ENCODE measurements at places on chromosomes 3 and 15. TPM values are rescaled to one million over a fixed set of nuclear protein-coding genes. Genes with fewer than 3 reads are reported as not detected.

Gene CADM2
- 2.8 TPM for total RNA-seq

Gene SLC22A14
- total RNA-seq: not detected

Gene FETUB
- not detected for total RNA-seq

Gene GPR62
- total RNA-seq: not detected

Gene GOLGA8F
- 0.02 TPM for total RNA-seq

DNA sequence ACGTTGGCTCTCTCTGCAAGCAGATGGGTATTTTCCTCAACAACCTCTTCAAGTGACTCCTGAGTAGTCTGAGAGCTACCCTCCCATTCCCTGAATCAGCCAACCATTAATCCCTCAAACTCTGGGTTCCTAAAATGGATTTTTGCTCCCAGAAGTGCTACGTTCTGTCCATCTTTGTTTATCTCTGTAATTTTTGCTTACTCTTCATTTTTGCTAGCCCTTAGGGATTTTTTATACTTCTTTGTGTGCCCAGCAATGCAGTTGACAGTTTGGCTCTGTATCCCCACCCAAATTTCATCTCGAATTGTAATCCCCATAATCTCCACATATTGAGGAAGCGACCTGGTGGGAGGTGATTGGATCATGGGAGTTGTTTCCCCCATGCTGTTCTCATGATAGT is 35.4 kb upstream of the COL6A5 start:
- no peak for DNase-seq

DNA sequence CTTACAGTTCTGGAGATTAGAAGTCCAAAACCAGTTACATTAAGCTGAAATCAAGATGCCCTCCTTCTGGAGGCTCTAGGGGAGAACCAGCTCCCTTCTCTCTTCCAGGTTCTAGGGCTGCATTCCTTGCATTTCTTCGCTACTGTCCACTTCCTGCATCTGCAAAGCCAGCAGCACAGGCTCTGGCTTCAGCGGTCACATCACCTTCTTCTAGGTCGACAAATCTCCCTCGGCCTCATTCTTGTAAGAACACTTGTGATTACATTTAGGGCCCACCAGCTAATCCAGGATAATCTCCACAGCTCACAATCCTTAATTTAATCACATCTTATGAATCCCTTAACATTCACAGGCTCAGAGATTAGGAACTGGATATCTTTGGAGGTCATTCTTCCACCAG is 73.8 kb downstream of the MINAR1 start:
- DNase-seq: no peak

- DNase-seq: peak; percentile 30
Measured at GRCh38 chr3:132210476-132211346, 106.5 kb upstream of the ACP3 start.

DNA sequence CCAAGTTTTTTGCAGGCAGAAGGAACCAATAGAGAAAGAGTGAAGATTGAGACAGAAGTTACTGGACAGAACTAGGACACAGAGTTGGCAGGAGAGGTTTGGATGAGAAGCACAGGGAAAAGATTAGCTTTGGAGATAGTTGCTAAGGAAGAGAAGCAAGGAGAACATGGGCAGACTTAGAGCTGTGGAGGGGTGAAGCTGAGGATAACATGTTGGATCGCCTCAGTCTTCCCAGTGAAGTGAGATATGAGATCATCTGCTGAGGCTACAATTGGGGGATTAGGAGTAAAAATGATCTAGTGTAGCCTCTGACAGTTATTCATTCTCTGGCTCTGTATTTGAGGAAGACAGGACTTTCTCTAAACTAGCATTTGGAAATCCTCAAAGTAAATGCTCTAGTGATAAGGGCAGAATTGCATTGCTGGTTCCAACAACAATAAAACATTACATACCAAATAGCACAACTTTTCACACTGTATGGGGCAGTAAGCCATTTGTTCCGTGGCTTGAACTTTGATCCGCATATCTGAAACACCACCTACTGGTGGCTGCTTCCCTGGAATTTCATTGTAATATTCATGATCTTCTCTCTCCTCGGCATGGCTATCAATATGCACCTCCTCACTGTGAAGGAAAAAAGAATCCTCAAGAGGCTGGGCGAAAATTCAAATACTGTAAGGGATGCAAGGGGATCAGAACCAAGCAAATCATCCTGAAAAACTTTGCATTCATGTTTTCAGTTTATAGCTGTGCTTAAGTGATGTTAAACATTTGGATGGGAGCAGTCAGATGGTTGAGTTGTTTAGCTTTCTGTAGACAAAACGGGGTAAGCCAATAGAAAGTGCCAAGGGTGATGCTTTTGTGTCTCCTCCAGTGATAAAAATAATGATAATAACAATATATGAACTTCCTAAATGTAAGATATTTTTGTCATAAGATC is 22.2 kb upstream of the EID1 start:
- peak; percentile 26 for DNase-seq

DNA sequence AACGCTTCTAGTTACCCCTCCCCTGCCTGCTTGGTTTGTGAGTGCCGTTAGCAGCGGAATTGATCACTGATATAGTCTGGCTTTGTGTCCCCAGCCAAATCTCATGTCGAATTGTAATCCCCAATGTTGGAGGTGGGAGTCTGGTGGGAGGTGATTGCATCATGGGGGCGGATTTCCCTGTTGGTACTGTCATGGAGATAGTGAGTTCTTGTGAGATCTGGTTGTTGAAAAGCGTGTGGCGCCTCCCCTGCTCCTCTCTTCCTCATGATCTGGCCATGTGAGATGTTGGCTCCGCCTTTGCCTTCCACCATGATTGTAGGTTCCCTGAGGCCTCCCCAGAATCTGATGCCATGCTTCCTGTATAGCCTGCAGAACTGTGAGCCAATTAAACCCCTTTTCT is 47.3 kb upstream of the PGPEP1L start:
- DNase-seq: no peak

GRCh38 chr15:25180606-25181292 is 226.0 kb downstream of the SNRPN start:
- DNase-seq: no peak

DNA sequence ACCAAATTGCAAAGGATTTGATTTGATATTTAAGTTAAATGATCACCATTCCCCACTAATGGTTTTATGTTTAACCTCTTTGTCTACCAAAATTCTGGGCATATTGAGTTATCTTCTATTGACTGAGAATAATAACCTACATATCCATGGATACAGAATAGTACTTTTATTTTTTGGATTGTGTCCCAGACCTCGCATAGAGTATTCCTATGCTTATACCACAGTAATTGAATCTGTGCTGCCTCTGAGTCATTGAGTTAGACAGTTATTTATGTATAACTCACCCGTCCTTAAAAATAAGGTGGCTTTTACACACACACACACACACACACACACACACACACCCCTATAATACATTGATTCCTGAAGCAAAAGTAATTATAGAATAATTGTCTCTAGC is 690.1 kb upstream of the BCHE start:
- peak; percentile 30 for DNase-seq

DNA sequence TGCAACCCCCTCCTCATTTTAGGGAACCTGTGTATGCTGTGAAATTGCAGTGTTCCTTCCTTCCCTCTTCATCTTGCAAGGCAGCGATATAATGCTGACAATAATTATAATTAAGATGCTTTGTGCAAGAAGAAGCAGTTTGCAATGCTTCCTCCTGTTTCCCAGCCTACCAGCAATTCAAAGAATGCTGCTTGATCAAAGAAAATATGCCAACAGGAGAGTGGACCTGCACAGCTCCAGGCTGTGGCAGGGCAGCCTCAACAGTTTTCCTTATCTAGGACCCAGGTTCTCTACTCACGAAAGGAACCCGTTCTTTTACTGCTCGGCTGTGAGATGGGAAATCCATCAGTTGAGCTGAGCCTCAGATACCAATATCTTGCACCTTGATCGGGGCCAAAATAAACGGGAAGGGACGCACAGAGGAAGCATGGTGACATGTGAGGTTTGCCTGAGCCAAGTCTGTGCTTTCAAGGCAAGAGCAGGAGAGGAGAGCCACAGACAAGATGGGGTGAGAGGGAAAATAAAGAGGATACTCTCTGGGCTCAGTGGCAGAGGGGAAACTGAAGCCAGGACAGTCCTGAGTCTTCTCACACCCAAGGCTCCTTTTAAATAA is 22.6 kb upstream of the LRTM1 start:
- no peak for DNase-seq

- no peak for DNase-seq
Measured at GRCh38 chr15:58040150-58040549, 25.4 kb downstream of the ALDH1A2 start.

DNA sequence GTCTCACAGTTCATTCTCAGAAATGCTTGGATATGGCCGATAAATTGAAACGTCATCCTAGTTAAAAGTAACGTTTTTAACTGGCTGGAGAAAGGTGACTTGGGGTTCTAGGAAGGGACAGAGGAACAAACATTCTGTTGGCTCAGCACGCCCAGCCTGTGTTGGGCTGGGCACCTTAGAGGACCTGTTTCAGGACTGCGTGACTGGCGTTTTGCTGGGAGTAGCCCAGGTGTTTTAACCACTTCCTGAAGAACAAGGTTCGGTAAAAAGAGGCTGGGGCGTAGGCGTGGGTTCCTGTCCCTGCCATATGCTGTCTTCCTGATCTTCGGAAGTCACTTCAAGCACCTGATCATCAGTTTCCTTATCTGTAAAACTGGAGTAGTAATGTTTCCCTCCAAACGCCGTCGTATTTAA is 1.1 kb upstream of the TLNRD1 start:
- DNase-seq: no peak

GRCh38 chr3:104388619-104389018 is 978.1 kb upstream of the ALCAM start:
- no peak for DNase-seq

DNA sequence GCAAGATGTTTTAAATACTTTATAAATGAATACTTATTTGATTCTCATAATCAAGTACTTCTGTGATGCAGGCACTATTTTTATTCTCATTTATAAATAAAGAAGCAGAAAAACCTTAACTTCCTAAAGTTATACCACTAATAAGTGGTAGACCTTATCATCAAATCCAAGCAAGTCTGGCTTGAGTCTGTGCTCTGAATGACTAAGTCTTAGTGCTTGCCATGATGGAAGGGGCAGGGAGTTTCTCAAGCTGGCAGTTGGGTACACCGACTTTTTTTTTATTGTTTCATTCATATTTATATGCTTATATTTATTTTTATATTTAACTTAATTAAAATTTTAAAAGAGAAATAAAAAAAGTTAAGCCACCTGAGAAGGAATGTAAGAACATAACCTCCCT is 23.6 kb downstream of the SLMAP start:
- no peak for DNase-seq

DNA sequence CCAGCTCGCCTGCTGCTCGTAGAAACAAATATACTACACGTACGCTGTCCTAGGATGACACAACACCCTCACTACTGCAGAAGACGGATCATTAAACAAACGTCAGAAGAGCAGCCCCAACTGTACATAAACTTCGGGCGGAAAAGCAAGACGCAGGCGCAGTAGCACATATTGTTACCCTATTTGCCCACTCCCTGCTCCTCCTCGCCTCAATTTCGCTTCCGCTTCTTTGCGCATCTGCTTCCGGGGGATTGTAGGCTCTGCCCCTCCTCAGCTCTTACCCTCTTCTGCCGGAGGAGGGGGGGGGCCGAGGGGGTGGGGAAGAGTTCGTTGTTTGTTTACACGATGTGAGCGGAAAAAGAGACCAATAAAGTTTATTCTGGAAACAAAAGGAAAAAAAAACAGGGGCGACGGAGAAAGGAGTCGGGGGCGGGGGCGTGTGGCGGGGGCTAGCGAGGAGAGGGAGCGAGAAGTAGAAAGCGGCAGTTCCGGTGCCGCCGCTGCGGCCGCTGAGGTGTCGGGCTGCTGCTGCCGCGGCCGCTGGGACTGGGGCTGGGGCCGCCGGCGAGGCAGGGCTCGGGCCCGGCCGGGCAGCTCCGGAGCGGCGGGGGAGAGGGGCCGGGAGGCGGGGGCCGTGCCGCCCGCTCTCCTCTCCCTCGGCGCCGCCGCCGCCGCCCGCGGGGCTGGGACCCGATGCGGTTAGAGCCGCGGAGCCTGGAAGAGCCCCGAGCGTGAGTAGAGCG is at the start of gene PIK3CA:
Gene PIK3CA, plus strand, starts transcription at position 485 of the 743 bp plus-strand sequence. CDS start 50,469 bp downstream, outside the sequence.
- peak; percentile 100 for DNase-seq

GRCh38 chr15:78565951-78566774 is 843 bp downstream of the CHRNA5 start:
- DNase-seq: peak; percentile 29

All from H4 (cell line).